Fibroblast of skin of left biceps (primary cell): ENCODE measurements at places on chromosomes 2 and 18.

DNA sequence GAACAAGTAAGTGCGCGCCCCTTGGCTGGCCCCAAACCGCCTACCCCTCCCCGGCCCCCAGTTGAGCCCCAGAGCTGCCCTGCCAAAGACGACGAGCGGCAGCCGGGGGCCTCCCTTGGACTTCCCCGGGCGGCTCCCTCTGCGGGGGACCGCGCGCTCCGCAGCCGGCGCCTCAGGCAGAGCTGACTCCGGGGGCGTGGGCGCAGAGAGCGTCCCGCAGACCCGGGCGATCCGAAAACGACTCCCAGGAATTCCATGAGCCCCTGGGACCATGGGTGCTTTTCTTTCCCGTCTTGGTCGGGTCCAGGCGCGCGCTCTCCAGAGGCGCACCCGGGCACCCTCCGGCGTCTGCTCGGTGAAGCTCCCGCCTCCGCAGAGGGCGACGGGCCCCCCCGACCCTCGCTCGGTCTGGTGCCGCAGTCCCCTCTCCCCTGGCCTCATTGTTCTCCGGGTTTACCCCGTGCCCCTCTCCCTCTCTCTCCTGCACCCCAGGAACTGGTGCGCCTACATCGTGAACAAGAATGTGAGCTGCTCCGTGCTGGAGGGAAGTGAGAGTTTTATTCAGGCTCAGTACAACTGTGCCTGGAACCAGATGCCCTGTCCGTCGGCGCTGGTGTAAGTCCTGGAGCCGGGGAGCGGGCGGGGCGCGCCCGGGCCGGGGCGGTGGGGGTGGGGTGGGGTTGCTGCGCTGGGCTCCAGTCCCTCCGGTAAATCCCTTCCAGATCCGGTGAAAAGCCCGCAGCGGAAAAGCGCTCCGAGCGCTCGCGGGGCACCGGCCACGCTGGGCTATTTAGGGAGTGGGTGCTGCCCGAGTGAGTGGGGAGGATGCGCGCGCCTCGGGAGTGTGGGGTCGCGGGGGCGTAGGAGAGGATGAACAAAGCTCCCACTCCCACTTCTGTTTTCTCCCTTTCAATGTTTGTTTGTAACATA is 776 bp downstream of the EMILIN2 start:
- DNase-seq = no peak

GRCh38 chr2:232102380-232102779 is 140.9 kb downstream of the DIS3L2 start:
- DNase-seq = no peak

- DNase-seq = no peak
Observed at GRCh38 chr2:25341011-25341727, 556 bp downstream of the DNMT3A start.

DNA sequence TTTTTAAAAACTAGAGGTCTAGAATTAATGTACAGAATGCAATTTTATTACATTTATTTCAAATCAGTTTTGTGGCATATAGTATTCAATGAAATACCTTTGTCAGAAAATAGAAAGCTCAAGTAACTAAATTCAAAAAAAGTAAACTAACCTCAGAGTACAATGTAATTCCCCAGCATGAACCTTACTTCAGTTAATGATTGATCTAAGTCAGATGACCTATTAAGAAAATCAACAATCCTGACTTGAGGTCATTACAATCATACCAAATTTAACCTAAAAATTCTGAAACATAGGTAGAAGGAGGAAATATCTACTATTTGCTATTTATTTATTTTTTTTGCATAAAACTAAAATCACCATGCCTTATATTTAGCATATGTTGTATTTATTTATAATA is 142.9 kb downstream of the CCDC102B start:
- no peak for DNase-seq

DNA sequence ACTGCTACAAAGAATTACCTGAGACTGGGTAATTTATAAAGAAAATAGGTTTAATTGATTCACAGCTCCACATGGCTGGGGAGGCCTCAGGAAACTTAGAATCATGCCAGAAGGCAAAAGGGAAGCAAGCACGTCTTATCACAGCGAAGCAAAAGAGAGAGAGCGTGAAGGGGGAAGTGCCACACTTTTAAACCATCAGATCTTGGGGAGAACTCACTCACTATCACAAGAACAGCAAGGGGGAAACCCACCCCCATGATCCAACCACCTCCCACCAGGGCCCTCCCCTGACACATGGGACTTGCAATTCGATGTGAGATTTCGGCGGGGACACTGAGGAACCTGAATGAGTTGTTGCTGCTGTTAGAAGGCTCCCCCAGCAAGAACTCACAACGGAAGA is 220.2 kb upstream of the PIEZO2 start:
- no peak for DNase-seq

- DNase-seq = peak; percentile 6
Observed at GRCh38 chr2:16756831-16757644, 91.4 kb upstream of the CYRIA start.

GRCh38 chr2:237879991-237880560 is 20.7 kb downstream of the RAMP1 start:
- DNase-seq = no peak

- no peak for DNase-seq
Observed at GRCh38 chr2:60661073-60661738, 94.9 kb upstream of the PAPOLG start.

- no peak for DNase-seq
Observed at GRCh38 chr2:12935222-12935621, 218.5 kb downstream of the TRIB2 start.

DNA sequence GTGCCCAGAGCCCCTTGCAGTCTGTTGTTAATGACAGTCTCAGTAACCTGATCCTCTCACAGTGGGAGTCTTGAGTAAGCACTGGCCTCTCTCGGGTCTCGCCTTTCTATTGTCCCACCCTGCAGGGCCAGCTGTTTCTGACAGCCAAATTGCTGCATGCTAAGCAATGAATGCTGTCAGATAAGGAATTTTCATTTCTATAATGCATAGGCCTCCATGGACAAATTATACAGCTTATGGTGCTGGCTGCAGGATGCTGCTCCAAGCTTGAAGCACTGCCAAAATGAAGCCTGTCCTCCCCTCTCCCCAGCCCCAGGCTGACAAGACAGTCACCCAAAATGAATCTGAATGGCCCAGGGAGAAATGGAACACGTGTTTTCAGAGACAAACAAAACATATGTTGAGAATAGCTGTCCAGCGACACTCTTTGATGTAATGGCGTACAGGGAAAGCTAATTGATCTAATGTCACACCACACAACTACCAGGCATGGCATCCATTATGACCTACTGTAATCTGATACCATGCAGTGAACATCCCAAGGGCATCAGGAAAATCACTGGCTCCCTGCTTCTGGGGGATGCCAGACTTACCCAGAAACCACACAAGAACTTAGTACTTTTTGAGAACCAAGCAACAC is 36.8 kb downstream of the ACVR1 start:
- no peak for DNase-seq

GRCh38 chr2:222859786-222860612 is 837 bp upstream of the ACSL3 start:
- DNase-seq = no peak

GRCh38 chr2:84676295-84676694 is 160.0 kb downstream of the DNAH6 start:
- DNase-seq = peak; percentile 18

DNA sequence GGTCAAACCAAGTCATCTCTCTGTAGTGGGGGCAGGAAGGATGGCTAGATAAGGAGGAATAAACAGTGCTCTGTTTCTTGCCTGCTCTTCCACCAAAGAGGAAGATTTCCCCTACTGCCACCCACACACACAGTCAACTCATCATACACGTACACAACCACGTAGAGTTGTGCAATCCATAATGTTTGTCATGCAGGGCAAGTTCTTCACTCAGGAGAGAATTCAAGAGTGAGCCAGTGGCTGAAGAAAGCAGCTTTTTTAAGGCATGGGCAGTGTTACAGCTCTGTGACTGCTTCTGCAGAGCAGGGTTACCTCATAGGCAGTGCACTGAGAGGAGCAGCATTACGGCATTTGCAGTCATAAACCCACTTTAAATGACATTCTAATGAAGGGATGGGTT is 283.0 kb downstream of the RND3 start:
- DNase-seq = peak; percentile 51

GRCh38 chr2:127342101-127342500 is 45.7 kb downstream of the MAP3K2 start:
- DNase-seq = no peak

DNA sequence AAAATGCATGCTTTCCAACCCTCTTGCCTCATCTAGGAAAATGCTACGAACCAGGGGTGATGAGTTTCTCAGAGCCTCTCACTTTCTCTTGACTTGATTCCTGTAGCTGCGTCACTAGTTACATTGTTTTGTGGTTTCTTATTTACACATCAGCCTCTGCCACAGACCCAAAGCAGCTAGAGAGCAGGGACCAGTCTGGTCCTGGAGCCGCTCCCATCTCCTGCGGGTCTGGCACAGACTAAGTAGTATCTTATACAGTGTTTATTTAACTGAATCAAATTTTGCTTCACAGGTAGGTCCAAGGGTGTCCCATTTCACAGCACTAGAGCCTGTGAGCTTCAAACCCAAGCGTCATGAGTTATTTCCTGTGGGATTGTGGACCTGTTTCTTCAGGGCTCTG is 310.5 kb downstream of the MYCN start:
- DNase-seq = no peak

- no peak for DNase-seq
Observed at GRCh38 chr2:177188482-177189469, 23.8 kb upstream of the HNRNPA3 start.

- DNase-seq = no peak
Observed at GRCh38 chr2:30437809-30438548, 9.1 kb upstream of the LCLAT1 start.

- no peak for DNase-seq
Observed at GRCh38 chr2:168790226-168790902, 12.1 kb upstream of the NOSTRIN start.

- no peak for DNase-seq
Observed at GRCh38 chr18:51153659-51154371, 43.7 kb downstream of the MEX3C start.

- peak; percentile 65 for DNase-seq
Observed at GRCh38 chr2:23637011-23637778, 252.2 kb downstream of the KLHL29 start.

DNA sequence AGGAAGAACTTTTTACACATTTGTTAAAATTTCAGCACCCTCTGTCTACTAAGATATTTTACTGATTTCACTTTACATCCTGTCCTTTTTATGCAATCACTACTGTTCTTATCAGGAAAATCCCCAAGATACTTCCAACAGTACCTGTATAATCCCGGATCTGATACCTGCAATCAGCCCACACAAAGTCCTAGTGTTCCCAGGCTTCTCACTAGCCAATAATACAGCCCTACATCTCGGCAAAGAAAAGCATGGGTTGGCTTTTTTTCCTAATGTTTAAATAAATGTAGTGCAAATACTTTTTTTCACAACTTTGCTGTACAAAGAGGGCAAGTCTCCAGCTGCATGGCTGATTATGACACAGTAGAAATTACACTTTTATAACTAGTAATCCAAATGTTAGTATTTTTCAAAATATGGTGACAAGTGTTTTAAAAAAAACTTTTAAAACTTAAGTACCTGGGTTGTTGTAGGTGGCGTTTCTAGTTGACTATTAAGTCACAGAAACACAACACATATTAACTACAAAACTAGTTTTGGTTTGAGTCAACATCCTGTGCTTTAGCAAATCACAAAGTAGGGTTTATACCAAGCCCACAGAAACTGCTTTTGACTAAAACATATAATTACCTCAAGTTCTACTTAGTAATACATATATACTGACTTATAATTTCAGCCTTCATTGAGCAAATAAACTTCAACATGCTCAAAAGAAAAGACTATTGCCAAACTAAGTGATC is 19.5 kb downstream of the CNOT11 start:
- DNase-seq = no peak

DNA sequence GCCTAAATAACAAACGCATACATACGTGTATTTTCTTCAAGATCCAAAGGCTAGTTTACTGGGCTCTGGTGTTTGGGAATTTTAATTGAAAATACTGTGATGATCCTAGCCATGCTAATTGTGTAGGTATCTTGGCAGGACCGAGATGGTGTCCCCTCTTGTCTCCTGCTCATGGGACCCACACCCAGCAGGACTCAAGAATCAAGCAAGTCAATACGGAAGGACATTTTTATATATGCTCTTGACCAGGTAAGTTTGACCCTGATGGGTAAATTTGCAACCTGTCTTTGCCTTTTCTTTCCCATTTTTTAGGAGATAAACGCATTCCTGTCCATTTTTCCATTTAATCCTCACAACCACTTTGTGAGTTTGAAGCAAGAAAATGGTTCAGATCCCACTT is 111.8 kb upstream of the MYCN start:
- no peak for DNase-seq

GRCh38 chr2:102028470-102028869 is 36.7 kb downstream of the IL1R2 start:
- no peak for DNase-seq

DNA sequence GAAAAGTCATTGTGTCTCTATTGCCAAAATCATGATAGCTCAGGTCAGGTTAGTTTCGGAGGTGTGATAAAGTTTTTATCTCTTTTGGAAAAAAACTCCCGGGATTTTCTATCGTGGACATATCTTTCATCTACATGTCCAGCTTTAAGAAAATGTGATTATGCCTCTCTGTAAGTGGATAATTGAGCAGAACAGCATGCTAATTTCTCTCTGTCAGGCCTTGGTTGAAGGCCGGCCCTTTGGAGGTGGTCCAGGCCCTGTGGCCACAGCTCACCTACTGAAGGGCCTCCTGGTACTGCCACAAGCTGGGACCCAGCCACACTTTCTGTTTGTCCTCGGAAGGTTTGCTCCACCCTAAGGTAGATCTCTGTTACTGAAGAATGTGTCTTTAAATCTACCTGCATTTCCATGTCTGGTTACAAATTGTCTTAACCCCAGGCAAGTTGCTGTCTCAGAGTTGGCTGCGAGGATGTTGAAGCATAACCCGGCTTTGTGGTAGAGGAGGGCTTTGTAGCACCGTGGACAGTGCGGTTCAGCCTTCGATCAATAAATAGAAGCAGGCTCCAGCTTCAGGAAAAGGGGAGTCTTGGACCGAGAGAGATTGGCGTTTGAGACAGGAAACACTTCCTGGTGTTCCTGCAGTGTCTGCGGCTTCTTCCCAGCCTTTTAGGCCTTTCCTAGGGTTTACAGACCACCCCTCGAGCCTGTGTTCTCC is 25.5 kb downstream of the TCF7L1 start:
- no peak for DNase-seq

- DNase-seq = no peak
Observed at GRCh38 chr2:66531567-66531966, 96.6 kb downstream of the MEIS1 start.

GRCh38 chr2:196322973-196323810 is 151.8 kb upstream of the STK17B start:
- no peak for DNase-seq

DNA sequence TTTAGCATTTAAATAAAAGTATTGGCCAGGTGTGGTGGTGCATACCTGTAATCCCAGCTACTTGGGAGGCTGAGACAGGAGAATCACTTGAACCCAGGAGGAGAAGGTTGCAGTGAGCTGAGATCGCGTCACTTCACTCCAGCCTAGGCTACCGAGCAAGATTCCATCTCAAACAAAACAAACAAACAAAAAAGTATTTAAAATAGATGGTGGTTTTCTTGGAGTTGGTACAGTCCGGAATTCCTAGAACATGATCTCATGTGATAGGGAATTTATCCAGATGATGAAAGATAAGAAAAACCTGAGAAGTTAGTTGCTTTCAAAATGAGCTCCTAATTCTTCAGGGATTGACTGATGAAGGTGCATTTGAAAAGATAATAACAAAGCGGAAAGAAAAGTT is 62.0 kb downstream of the BIRC6 start:
- DNase-seq = peak; percentile 18
